Caudate nucleus (tissue), 63 donors: ENCODE measurements at places on chromosomes 3 and 15.

DNA sequence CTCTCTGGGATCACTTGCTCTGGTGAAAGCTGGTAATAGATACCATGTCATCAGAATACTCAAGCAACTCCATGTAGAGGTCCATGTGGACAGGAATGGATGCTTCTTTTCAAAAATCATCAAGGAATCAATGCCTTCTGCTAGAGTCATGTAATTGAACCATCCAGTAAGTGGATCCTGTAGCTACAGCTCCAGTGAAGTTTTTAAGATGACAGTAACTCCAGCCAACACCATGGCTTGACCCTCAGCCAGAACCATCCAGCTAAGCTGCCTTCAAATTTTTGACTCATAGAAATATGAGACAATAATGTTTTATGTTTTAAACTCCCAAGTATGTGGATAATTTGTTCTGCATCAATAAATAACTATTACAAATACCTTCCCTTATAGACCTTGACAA, 923.7 kb downstream of the EPHA3 start:
- no peak for DNase-seq

GRCh38 chr3:78912259-78912658, 855.5 kb downstream of the ROBO1 start:
- DNase-seq: no peak

DNA sequence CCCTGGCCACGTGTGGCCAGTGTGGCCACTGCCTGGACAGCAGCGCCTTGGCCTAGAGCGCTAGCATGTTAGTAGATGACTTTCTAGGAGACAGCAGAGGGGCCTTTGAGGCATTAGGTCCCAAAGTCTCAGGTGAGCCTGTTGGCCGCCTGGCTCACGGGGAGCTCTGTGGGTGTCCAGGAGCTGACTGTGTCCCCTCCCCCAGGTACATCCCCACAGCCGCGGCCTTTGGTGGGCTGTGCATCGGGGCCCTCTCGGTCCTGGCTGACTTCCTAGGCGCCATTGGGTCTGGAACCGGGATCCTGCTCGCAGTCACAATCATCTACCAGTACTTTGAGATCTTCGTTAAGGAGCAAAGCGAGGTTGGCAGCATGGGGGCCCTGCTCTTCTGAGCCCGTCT, 17.0 kb downstream of the SEC61A1 start:
- DNase-seq: no peak

DNA sequence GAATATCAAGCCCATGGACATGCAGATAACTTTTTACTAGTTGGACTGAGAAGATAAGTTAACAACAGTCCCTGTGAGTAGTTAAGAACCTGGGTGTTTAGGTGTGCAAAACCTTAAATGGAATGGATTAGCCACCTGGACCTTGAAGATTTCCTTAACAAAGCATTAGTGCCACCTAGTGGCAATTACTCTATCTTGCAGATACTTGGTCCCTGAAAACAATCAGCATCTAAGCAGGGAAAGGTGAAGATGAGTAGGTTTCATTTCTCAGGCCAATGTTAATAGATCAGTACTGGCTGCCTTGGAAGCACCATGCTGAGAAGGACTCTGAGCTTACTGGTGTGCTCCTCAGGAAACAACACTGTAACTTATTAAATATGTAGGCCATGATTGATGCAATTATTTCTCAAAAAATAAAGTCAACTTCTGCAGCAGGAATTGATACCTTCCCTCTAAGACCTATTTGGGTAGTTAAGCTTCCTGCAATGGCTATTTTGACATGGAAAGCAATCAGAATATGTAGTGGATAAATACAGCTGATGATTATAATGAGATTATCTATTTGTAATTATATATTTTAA, 329.4 kb downstream of the TBC1D5 start:
- no peak for DNase-seq
